ENCODE measurements at places on chromosomes 3 and 15.

GRCh38 chr3:114659109-114660061 is 365.6 kb downstream of the TIGIT start:
- no peak for DNase-seq

GRCh38 chr3:185929192-185930151 is 8.3 kb downstream of the TRA2B start:
- no peak for DNase-seq

- no peak for DNase-seq
Measured at GRCh38 chr3:49712166-49712565, 7.3 kb downstream of the AMIGO3 start.

DNA sequence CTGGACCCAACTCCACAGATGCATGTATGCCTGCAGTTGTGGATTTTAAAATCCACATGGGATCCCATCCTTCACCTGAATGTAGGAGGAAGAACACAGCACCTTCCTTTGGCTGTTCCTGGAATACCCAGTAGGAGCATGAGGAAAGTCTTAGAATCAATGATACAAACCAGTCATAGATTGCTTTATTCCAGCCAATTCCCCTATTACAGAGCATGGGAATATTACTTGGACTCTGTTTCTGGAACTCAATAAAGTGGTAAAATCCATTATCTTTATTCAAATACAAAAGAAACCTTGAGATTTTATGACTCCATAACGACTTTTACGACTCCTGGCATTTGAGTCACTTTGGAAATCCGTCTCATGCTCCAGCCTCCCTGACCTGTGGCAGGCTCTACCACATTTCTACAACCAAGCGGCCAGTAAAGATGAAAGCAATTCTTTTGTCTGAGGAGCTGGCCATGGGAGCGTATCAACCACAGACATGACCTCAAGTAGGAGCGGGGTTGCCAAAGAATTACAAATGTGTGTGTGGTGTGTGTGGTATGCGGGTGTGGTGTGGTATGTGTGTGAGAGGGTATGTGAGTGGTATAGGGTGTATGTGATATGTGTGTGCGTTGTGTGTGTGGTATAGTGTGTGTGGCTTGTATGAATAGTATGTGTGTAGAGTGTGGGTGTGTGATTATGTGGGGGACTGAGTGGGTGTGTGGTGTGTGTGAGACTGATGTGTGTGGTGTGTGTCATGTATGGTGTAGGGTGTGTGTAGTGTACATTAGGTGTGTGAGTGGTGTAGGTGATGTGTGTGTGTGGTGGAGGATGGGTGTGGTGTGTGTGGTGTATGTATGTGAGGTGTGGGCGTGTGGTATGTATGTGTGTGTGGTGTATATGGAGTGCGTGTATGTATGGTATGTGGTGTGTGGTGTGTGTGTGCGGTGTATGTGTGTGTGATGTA is 40.0 kb downstream of the ARRDC4 start:
- DNase-seq, result no peak

- DNase-seq, result no peak
Measured at GRCh38 chr15:81924729-81925128, 121.1 kb downstream of the MEX3B start.

GRCh38 chr3:46127503-46127902 is 80.6 kb downstream of the CCR1 start:
- no peak for DNase-seq

DNA sequence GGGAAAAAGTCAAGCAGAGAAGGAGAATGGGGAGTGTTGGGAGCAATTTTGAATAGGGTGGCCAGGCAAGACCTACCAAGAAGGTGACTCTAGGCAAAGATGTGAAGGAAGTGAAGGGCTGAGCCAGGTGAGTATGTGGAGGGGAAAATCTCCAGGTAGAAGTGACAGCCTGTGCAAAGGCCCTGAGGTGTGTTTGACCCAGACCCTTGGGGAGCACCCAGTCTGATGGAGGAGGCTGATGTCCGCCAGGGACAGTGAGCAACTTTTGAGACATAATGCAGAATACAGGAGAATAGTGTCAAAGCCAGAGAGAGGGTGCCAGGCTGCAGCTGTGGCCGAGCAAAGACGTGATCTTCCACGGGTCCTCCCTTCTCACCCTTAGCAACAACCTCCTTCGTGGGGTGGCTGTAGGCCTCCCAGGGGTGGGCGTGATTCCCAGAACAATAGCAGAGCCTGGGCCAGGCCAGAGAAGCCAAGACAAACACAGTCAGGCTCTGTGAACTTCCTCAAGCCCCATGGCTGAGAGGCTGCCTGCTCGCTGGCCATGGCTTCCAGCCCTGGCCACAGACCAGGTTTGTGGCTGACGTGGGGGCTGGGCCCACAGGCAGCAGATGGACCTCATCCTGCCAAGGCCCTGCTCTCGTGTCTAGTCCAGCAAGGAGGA is 58.1 kb downstream of the SLC6A6 start:
- no peak for DNase-seq

DNA sequence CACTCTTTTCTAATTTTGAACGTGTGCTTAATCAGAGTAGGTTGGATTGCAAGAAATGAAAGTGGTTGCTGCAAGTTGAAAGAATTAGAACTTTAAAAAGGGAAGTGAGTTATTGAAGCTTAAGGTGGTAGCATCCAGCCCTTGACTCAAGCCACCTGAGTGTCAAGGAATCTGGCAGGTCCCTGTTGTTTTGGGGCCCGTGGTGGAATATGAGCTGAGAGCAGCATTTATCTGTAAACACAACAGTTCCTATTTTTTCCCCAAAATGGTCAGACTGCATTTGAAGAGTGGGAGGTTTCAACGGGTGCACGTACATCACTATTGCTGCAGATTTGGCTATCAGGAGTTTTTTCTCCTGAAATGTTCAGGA is 1.7 kb downstream of the ITPR1 start:
- no peak for DNase-seq

DNA sequence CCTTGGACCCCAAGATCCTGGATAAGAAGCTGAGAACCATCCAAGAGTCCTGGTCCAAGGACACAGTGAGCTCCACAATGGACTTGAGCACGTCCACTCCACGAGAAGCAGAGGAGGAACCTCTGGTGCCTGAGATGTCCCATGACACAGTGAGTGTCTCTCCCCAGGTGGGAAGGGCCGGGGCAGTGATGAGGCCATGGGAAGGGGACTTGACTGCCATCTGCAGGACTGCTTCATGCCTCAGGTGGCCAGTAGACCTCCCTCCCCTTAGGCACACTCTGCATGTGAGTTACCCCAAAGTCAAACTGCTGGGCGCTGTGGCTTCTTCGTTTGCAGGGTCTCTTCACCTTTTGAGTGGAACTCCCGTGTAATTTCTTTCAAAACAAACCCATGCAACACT is 59.7 kb downstream of the CCDC33 start:
- no peak for DNase-seq

- no peak for DNase-seq
Measured at GRCh38 chr15:49989498-49989897, 129.5 kb downstream of the ATP8B4 start.

- DNase-seq, result no peak
Measured at GRCh38 chr3:62604298-62604697, 230.9 kb upstream of the FEZF2 start.

- DNase-seq, result peak; percentile 46
Measured at GRCh38 chr15:84819291-84819768, 2.2 kb downstream of the ALPK3 start.

DNA sequence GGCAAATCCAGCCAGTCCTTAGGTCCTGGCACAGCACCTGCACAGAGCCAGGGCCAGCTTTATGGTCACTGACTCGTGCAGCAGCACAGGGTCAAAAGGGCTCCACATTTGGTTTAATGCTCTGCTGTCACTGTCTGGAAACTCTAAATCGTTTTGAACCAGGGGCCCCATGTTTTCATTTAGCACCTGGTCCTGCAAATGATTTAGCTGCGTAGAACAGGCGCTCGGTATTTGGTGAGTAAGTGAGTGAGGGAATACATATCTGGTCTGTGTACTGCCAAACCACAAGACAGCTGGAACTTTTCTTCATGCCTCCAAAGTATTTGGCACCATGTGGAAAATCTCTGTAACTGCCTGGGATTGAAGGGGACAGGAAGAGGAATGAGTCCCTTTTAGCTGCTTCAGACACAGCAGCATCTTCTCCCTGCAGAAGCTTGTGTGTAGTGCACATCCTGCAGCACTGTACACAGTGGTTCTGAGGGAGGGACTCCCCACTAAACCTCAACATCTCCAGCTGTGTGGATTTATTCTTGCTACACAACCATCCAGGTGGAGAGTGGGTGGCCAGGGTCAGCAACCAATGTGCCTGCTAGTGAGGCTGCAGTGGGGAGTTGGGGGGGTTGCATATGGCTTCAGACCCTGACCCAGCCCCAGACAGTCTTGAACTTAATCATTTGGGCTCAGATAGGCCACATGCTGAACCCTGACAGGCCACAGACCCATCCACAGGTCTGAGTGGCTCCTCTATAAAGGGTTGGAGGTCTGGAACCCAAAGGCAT is 1.1 kb downstream of the SH2D7 start:
- no peak for DNase-seq

DNA sequence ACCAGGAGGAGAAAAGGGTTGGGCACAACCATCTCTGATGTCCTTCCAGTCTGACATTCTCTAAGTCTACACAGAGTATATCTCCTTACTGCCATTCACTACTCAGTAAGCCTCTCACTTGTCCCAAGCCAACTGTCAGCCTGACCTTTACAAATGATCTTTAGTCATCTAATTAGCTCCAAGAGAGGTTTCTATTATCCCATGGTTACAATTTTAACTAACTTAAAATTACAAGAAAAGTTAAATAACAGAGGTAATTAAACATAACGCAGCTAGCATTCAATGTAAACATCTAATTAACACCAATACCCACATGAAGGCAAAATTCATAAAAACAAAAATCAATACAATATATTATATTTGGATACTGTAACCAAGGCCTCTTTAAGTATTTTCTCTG is 126.9 kb downstream of the LSAMP start:
- no peak for DNase-seq

GRCh38 chr15:77494964-77495363 is 74.3 kb downstream of the HMG20A start:
- DNase-seq, result no peak

- peak; percentile 85 for DNase-seq
Measured at GRCh38 chr15:31235311-31236183, 91.1 kb upstream of the KLF13 start.

GRCh38 chr3:137071104-137071503 is 113.3 kb downstream of the IL20RB start:
- DNase-seq, result peak; percentile 14

DNA sequence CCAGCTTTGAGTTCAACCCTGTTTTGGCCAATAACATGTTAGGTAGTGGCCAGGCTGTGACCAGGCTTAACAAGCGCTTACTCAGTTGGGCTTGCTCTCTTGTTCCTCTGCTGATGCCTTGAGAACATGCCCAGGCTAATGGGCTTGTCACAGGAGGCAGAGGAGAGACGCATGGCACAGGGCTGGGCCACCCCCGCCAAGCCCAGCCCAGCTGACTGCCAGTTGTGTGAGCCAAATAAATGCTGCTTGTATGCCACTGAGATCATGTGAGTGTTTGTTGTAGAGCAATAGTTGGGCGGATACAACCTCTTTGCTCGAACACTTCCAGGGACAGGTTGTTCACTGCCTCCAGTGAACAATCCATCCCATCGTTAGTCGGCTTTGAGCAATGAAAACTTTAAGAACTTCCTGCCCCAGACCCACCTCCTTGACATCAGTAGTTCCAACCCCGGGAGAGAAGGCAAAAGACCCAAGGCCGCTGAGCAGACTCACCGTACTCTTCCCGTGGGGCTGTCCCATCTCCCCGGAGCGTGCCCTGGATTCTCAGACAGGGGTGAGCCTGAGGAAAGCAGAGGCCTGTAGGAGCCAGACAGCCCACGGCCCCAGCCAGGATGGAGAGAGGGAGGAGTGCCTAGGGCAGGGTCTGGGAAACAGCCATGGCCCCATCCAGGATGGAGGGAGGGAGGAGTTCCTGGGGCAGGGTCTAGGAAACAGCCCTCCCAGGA is 4.1 kb downstream of the PLA2G4F start:
- no peak for DNase-seq

- peak; percentile 49 for DNase-seq
Measured at GRCh38 chr15:77622934-77623754, 9.6 kb downstream of the LINGO1 start.

DNA sequence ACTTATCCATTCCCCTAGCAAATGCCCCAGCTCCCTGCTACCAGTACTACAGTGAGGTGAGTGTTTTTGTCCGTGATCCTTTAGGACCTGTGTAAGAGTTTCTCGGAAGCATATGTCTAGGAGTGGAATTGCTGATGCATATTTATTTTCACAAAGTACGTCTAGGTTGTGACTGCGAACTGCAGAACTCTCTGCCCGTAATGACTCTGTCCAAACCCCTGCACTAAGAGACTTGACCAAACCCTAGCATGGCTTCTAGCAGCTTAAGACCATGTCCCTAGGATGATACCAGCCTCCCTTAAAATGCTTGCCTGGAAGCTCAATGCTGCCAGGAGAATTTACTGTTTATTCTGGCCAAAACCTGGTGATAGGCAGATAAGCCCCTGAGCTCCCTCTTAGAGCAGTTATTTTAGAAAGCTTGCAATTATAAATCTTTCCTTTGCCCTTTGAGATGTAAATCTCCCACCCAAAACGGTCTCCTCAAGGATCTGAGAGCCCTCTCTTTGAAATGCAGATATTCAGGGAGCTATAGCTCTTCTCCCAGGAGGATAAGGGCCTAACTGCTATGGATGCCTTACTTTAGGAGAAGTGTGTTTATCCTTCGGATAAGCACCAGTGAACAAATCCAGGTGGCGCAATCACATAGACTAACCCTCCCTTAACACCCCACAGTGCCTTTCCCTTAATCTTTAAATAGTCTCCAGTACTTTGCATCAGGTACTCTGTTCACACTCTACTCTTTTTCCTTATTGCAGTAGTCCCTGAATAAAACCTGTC is 14.7 kb upstream of the CA12 start:
- DNase-seq, result no peak

GRCh38 chr3:150327678-150328653 is 80.1 kb upstream of the TSC22D2 start:
- DNase-seq, result no peak

DNA sequence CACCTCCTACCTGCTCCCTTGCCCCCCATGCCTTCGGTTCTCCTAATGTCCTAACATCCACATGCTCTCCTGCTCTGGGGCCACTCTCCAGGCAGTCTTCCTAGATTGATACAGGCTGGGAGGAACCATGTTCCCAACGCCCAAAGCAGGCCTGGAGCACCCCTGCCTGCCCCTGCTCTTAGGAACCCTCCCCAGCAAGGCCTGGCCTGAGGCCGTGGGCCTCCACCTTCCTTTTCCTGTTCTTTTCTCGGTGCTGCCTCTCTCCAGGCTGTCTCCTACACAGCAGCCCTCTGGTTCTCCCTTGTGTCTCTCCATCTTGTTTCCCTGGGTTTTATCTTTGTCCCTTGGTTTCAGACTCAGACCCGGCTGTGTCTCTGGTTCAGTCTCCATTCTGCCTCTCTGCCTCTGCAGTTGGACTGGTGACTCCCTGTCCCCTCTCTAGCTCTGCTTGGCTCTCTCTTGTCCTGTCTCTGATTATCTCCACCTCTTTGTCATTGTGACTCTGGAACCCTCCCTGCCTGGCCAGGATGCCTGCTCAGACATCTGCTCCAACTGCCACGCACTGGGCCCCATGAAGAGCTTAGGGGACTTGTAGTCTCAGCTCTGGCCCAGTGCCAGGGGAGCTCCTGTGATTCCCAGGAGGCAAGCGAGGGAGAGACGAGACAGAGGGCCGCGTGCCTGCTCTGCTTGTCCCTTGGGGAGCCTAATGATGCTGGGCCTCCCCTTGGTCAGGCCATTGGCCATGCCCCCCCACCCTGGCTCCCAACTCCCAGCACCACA is 26.0 kb upstream of the RPL29 start:
- peak; percentile 62 for DNase-seq

Data from SK-N-SH (cell line).